ENCODE measurements at places on chromosomes 11 and 22.

DNA sequence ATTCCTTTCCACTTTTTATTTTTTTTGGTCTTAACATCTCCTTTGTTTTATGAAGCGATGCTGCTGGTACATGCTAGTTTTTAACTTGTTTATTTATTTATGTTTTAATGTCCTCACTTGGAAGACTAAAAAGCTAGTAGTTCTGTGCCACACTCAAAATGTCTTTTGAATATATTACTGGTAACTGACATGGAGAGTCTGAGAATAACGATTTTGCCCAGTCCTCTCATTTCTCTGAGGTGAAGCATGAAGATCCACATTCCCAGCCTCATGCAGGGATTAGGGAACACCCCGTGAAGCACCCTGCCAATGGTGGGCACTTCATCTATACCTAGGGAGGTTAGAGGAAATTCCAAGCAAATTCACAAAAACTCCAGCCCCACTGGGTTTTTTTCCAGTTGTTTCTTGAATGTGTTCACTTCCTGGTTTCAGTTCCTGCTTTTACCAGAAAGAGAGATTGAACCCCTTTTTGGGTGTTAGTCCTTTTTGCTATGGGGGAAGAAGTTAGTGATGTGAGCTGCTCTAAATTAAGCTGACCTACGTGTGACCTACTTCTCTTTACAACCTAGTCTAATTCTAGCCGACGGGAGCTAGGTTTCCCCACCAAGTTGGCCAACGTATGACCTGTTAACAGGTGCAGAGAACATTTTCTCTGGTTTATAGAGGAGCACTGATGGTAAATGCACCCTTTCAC is 106.1 kb downstream of the SLC1A2 start:
- DNase-seq: no peak

GRCh38 chr11:102520514-102520913 is 10.0 kb downstream of the MMP7 start:
- DNase-seq: no peak

GRCh38 chr22:44385781-44386180 is 73.0 kb upstream of the SHISAL1 start:
- no peak for DNase-seq

DNA sequence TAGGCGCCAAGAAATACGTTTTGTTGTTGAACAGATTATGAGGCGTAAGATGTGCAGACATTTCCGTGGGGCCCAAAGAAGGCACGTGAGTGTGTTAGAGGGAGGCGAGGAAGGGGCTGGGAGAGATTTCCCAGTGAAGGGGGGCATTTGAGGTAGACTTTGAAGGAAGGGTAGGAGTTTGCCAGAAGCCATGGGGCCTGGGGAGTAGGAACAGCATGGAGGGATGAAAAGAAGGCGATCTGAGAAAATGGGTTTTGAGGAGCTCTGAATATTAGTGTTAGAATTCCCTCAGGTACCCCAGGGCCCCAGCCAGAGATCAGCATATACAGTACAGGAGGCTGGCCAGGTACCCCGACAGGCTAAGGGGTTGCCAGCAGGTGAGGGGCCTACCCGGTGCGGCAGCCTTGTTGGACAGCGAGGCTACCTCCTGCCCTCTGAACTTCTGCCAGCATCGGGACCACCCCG is 414 bp upstream of the MIEF1 start:
- no peak for DNase-seq

- DNase-seq: peak; percentile 20
These were observed 19.6 kb downstream of the MACROD1 start for GRCh38 chr11:64146036-64146955.

- DNase-seq: no peak
These were observed 35.9 kb downstream of the PIK3C2A start for GRCh38 chr11:17171916-17172315.
